ENCODE measurements at places on chromosomes 1 and 21. TPM values are rescaled to one million over a fixed set of nuclear protein-coding genes. Genes with fewer than 3 reads are reported as not detected.

The TMEM82 gene
- polyA plus RNA-seq, result 15.6 TPM

The GNAT2 gene
- polyA plus RNA-seq, result not detected

The OR2T35 gene
- not detected for polyA plus RNA-seq

The KPRP gene
- polyA plus RNA-seq, result not detected

The SPRR1B gene
- polyA plus RNA-seq, result not detected

The GBP2 gene
- polyA plus RNA-seq, result 56.9 TPM

The NBPF14 gene
- 8.8 TPM for polyA plus RNA-seq

The FNDC10 gene
- 2.4 TPM for polyA plus RNA-seq

- DNase-seq, result no peak
Observed at GRCh38 chr1:32082022-32082421, 9.3 kb downstream of the TMEM39B start.

DNA sequence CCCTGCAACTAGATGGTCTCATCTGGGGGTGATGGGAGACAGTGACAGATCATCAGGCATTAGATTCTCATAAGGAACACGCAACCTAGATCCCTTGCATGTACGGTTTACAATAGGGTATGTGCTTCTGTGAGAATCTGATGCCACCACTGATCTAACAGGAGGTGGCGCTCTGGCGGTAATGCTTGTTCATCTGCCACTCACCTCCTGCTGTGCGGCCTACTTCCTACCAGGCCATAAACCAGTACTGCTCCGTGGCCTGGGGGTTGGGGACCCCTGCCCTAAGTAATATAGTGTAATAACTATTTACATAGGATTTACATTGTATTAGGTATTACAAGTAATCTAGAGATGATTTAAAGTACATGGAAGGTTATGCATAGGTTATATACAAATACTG is 134.9 kb downstream of the CLEC20A start:
- DNase-seq, result no peak

- DNase-seq, result no peak
Observed at GRCh38 chr21:45557616-45558043, 15.4 kb upstream of the SLC19A1 start.

DNA sequence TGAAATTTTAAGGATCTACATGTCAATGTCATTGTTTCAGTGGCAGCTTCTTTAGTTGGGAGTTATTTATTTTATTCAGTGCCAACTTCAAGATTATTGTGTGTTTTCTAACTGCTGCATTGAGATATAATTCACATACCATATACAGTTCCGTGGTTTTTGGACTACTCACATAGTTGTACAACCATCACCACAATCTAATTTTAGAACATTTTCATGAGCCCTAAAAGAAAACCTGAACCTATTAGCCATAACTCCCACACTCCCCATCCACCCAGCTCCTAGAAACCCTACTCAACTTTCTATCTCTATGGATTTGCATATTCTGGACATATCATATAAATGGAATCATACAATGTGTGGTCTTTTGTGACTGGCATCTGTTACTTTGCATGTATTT is 220.0 kb downstream of the LRRC40 start:
- no peak for DNase-seq

DNA sequence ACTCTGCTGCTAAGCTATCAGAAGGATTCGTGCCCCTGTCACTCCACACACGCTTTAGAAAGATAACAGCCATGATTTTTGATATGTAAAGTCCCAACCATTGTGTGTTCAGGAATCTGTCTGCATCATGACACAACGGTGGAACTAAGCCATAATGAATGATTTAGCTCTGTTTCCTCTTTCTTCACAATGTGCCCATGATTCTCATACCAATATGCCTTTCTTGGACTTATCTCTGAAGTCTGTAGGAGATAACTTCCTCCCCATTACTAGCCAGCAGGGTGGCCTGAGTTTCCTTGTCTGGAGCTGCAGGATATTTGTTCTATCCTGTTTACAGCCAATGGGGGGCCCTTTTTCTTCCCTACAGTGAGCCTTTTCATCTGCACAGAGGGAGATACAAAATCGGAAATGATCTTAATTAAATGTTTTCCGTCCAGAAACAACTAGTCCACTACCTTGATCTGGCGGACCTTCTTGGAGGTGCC is 511.7 kb downstream of the USP25 start:
- no peak for DNase-seq

- DNase-seq, result no peak
Observed at GRCh38 chr1:114986286-114986685, 43.3 kb upstream of the TSHB start.

- DNase-seq, result no peak
Observed at GRCh38 chr21:32477424-32477745, 64.9 kb downstream of the EVA1C start.

DNA sequence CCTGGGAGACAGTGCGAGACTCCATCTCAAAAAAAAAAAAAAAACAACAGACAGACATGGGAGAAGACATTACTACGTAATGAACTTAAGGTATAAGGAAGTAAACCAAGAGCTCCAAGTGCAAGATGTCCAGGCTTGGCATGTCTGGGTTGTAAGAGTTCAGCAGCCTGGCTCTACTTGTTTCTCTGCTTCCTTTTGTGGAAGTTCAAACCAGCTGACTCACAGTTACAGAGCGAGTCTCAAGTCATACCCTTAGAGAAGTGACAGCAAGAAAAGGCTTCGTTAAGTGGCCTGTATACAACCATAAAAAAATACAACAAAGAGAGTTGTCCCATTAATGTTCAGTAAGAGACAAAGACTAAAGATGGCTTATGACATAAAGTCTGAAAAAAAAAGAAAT is 1.3 kb downstream of the RIT1 start:
- DNase-seq, result peak; percentile 36

GRCh38 chr1:110765640-110766335 is 91.0 kb upstream of the KCNA3 start:
- DNase-seq, result no peak

GRCh38 chr1:27634985-27635367 is at the start of gene FGR:
TSS of gene FGR (minus strand) at chr1:27635185. CDS start at chr1:27623916, 11,269 bp downstream.
- no peak for DNase-seq

GRCh38 chr1:232463225-232463624 is 166.7 kb downstream of the SIPA1L2 start:
- no peak for DNase-seq

GRCh38 chr1:150234566-150235293 is 1.2 kb downstream of the ANP32E start:
- DNase-seq, result peak; percentile 70

- no peak for DNase-seq
Observed at GRCh38 chr1:3657578-3658230, 5.4 kb downstream of the TP73 start.

- DNase-seq, result peak; percentile 72
Observed at GRCh38 chr21:33384841-33385331, 18.3 kb upstream of the IFNGR2 start.

DNA sequence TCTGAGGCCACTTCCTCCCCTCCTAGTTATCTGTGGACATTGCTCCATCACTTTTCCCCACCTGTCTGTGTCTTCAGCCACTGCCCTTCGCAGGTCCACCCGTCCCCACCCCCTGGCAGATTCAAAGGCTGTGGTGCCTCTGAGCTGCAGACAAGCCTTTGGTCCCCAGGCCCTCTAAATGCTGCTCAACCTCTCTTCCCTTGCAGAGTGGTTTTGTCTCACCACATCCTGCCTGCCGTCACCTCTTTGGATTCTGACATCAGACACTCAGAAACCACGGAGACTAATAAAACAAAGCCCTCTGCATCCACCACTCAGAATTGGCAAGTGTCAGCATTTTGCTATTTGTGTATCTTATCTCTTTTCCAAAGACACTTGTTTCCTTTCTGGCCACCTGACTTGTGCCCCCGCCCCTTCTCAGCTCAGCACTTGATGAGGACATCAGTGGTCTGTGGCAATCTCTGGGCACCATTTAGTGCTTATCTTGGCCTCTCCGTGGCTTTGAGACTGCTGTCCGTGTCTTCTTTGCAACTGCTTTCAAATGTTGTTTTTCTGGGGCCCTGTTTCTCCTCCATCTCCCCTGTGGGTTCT is 7.7 kb downstream of the CNIH3 start:
- peak; percentile 50 for DNase-seq

DNA sequence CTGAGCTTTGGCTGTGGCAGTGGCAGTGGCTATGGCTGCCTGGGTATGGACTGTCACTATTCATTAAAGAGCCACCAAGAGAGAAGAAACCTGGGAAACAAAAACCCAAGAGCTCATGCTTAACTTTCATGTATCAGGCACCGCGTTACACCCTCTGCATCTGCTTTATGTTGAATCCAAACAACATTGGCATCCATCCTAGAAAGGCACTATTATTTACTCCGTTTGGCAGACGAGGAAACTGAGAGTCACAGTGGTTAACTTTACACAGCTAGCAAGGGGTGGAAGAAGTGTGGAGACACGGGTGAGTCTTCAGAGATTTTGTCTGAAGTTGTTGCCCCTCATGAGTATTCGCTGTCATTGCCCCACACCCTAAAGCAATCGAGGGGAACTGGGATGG is 63.8 kb downstream of the PLXNA2 start:
- no peak for DNase-seq

DNA sequence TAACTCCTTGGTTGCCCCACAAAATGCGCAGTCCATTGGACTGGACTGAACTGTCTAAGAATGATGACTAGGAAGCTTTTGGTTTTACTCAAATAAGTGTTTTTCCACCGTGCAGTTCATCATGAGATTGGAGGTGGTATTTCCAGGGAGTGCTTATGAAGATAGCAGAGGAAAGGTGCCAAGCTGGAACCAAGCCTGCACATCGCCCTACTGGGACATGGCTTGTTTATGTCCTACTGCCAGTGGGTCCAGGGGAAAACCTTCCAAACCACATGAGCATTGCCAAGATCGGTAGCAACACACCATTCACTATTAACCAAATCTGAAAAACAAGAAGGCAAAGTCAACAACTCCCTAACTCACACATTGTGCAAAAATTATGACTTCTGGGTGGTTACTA is 54.7 kb upstream of the DSCAM start:
- no peak for DNase-seq

- no peak for DNase-seq
Observed at GRCh38 chr1:17772615-17773212, 17.6 kb downstream of the ACTL8 start.

DNA sequence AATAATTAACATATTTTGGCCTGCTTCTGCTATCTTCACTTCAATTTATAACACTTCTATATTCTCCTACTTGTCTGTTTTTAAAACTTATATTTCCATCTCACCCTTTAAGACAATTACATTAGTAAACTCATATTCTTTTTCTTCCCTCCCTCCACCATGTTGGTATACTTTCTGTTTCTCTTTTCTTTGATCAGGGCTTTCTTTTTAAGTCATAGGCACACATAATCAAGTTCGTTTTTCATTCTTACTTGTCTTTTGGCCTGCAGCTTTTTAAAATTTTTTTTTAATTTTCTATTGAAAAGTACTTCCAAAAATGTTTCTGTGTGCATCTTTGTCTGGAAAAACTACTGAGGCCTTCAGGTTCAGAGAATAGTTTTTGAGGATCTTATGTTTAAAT is 2.3 kb downstream of the PYHIN1 start:
- DNase-seq, result no peak

GRCh38 chr1:211305044-211305443 is 21.6 kb upstream of the TRAF5 start:
- no peak for DNase-seq

GRCh38 chr1:50208315-50208714 is 99.6 kb downstream of the ELAVL4 start:
- DNase-seq, result no peak
